HuH-7.5 (cell line): ENCODE measurements at places on chromosomes 12 and 14.

GRCh38 chr14:72666610-72667009 is 227.3 kb downstream of the DPF3 start:
- DNase-seq: no peak

GRCh38 chr14:82354126-82354525 is 820.5 kb upstream of the SEL1L start:
- no peak for DNase-seq

DNA sequence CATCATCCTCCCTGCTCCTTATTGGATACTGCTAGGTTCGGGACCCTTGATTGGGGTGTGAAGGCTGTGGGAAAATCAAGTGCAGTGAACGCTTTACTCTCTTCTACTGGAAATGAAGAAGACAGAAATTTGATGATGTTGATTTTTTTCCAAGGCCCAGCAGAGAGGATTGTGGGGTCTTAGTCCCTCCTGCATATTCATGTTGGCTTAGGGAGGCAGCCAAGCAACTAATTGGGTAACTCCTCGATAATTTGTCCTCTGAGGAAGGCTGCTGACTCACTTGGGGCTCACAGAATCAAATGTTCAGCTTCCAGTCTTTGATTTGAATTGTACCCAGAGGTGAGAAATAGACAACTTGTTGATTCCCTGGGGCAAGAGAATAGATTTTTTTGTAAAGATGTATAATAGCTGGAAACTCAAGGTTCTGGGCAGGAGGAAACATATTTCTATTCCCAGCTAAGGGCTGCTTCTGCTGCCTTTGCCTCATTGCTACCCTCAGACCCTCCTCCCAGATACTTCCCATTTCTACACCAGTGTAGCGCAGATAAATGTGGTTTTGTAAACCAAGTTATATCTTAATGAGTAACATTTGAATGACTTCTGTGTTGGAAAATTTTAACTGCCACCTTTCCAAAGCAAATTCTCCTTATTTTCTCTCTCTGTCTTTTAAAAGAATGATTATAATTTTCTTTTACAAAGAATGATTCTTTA is 21.7 kb downstream of the NEUROD4 start:
- DNase-seq: no peak

GRCh38 chr12:102763061-102763460 is 154.0 kb downstream of the PAH start:
- DNase-seq: no peak

GRCh38 chr12:4807813-4808212 is 87.6 kb downstream of the GALNT8 start:
- DNase-seq: no peak

GRCh38 chr14:91332171-91332985 is 85.2 kb downstream of the CCDC88C start:
- DNase-seq: no peak

- DNase-seq: no peak
Observed at GRCh38 chr12:71400481-71400880, 39.1 kb upstream of the LGR5 start.

- DNase-seq: no peak
Observed at GRCh38 chr12:68481181-68481941, 129.3 kb upstream of the RAP1B start.

DNA sequence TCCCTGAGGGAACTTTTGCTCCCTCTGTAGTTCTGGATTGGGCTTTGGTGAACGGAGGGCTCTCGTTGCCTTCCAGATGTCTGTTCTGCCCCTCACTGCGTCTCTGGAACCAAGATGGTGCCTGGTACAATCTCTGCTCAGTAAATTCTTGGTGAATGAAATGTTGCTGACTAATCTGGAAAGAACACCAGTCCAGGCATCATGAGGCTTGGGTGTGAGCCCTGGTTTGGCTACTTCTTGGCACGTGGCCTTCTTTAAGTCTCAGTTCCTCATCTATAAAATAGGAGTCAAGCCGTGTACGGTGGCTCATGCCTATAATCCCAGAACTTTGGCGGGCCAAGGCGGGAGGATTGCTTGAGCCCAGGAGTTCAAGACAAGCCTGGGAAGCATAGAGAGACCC is 4.3 kb downstream of the HHIPL1 start:
- DNase-seq: no peak

DNA sequence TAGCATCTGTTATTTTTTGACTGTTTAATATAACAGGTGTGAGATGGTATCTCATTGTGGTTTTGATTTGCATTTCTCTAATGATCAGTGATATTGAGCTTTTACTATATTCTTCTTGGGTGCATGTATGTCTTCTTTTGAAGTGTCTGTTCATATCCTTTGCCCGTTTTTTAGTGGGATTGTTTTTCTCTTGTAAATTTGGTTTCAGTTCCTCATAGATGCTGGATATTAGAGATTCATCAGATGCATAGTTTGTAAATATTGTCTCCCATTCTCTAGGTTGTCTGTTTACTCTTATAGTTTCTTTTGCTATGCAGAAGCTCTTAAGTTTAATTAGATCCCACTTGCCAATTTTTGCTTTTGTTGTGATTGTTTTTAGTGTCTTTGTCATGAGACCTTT is 48.9 kb upstream of the NEDD1 start:
- no peak for DNase-seq

GRCh38 chr14:97149775-97150174 is 352.6 kb downstream of the VRK1 start:
- DNase-seq: no peak

DNA sequence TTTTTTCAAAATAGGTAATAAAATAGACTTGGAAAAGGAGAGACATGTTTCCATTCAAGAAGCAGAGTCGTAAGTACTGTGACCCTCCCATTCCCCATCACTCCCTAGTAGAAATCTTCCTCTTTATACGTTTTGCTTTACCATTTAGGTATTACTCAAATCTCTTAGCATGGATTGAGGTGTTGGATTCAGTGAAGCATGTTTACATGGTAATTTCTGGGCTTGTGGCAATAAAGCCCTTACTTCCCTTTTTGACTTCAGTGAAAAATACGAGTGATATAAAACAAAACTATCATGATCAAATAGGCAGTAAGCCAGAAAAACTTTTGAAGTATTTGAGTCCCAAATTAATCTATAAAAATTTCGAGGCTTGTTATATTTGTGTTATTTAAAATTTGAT is 27.4 kb downstream of the RAB21 start:
- no peak for DNase-seq
